Activated CD4-positive, alpha-beta T cell treated with anti-CD3 and anti-CD28 coated beads for 4 hours (primary cell): ENCODE measurements at places on chromosomes 5 and 9.
A peak's percentile ranks its signal among the peaks of the same experiment; 100 is the strongest.

GRCh38 chr9:74872619-74873233, 15.0 kb downstream of the TRPM6 start:
- DNase-seq = no peak

GRCh38 chr5:106825374-106825773, 845.4 kb downstream of the EFNA5 start:
- no peak for DNase-seq

GRCh38 chr9:105672711-105673234, 10.5 kb downstream of the TAL2 start:
- DNase-seq = no peak

GRCh38 chr9:105187781-105188180, 56.7 kb upstream of the SLC44A1 start:
- no peak for DNase-seq

DNA sequence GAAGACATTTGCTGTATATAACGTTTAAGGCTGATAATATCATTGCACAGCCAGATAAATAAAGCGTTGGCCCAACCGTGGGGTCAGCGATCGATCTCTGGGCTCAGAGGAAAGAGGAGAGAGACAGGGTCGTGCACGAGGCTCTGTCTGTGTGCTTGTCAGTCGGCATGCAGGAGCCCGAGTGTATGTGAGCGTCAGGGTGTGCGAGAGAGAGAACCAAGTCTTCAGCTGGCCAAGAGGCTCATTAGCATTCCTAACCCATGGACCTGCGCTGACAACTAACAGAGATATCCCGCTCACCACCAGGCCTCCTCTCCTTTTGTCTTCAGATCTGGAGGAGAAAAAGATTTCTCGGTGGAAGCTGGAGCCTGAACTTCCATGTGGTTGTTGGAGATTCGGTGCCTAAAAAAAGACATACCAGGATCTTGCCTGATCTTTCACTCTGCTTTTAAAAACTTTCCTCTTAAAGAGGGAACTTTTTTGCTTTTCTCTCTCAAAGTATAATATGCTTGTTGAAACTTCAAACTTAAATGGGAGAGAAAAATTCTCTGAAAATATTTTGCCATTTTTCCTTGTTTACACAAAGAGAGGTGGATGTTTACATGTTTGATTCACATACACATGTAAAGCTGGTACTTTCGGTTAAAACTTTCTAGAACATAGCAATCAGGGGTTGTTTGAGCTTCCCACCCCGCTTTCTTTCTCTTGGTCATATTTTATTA, 16.5 kb downstream of the NR2F1 start:
- DNase-seq = no peak

GRCh38 chr5:13189532-13189931, 755.0 kb downstream of the DNAH5 start:
- DNase-seq = no peak

- DNase-seq = no peak
Measured at GRCh38 chr9:135379540-135380267, 99.9 kb upstream of the PPP1R26 start.

GRCh38 chr5:141349917-141350619, at the start of gene PCDHGB1:
PCDHGB1 (plus strand) TSS chr5:141350099; CDS start chr5:141350261, 162 bp downstream.
- DNase-seq = no peak

DNA sequence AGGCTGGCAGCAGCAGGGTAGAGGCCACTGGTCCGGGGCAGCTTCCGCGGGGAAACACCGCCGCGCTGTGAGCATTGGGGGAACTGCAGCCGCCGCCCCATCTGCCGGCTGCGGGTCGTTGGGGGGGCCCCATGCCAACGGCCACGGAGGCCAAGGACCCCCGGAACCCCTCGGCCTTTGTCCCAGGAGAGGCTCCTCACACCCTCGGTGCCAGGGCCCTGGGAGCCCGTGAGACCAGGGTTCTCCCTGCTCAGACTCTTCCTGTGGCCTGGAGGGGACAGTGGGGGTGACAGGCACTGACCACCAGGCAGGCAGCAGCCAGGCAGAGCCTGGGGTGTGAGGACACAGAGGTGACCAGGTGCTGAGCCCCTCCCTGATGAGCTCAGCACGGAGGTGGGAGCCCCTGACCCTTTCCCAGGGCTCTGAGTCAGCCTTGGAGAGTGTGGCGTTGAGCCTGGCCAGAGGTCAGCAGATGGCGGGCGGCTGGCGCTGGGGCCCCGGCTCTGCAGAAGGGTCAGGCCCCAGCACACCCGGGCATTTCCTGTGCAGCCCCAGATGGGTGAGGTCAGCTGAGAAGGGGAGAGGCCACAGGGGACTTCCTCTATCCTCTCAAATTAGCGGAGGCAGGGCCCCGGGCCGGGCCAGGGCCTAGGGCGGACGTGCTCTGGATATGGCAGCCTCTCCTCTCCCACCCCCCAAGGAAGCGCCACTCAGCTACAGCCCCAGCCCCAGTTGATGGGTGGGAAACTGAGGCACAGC, 17.9 kb upstream of the EGFL7 start:
- peak; percentile 63 for DNase-seq

GRCh38 chr5:5969942-5970483, 408.3 kb downstream of the MED10 start:
- no peak for DNase-seq

- DNase-seq = no peak
Measured at GRCh38 chr5:167778228-167778627, 513.2 kb upstream of the WWC1 start.

DNA sequence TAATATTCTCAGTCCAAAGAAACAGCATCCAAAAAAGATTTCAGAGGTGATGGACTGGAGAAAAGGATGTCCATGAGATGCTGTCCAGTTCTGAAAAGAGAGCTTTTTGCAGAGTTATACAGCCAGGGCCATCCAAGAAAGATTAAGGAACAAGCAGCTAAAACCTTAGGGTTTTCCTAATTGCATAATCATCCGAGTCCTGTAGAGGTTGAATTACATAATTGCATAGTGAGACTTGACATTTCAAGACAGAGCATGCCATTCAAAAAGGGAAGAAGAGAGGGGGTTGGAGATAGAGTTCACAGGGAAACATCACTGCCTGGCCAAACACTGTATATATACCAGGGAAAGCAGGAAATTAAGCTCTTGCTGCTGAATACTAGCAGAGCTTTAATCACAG, 1729.2 kb upstream of the WWC1 start:
- no peak for DNase-seq

DNA sequence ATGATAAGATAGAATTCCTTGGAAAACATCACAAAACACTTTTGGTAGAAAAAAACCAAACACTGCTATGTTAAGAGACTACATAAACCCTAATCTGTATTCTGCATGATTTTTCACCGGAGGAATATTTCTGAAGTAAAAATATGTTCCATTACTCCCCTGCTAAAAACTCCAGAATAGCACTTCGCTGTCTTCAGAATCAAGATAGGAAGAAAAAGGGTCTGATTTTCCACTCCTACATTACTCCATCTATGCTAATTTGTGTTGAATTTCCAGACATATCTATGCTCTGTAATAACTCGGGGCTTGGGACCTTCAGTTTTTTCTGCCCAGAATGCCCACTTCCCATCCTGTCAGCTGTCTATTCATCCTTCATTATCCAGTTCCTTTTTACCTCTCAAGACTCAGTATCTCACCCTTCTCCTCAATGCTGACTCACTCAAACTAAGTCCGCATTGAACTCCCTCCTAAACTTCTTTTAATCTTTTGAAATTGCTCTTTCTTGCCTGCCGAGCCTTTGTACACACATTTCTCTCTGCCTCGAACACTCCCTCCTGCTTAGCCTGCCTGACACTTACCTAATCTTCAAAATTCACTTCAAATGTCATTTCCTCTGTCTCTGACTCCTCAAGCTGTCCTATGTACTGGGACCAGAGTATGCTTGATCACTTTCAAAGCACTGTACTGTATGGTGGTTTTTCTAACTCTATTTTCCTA, 171.0 kb downstream of the ARRDC3 start:
- DNase-seq = no peak

DNA sequence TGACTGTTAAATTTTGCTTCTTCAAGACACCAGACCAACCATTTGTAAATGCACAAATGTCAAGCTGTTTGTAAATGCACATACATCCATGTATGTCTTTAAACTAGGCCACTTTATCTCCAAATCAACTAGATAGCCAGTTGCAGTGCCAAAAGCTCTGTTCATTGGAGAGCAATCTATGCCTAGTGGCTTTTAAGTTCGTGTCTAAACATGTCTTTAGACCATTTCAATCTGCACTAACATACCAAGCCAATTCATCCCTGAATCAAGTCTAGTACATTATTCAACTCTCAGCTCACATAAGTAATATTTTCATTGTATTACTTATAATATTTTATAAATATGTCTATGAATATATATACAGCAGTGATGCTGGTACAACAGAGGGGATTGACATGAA, 985.9 kb downstream of the CDH18 start:
- no peak for DNase-seq

DNA sequence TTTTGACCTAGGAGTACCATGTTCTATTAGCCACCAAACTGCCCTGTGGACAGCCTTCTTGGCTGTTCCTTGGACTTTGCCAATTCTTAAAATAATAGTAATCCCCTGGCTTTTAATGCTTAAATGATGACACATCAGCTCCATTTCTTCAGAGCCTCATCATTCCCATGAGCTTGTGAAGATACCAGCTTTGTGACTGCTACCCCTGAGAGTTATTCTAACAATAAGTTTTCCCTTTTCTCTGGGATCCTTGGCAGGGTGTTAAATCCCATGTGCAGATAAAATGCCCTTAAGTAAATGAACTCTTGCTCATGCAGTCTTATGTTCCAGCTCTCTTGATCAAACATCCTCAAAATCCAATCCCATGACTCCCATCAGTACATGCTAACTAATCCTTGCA, 415.3 kb downstream of the CETN3 start:
- no peak for DNase-seq

GRCh38 chr5:72071906-72072305, 35.4 kb upstream of the MAP1B start:
- DNase-seq = no peak

GRCh38 chr5:96404191-96404867, 28.7 kb downstream of the PCSK1 start:
- DNase-seq = no peak
